Uterine smooth muscle cell (primary cell): ENCODE measurements at places on chromosomes 7 and 10. TPM values are rescaled to one million over a fixed set of nuclear protein-coding genes. Genes with fewer than 3 reads are reported as not detected.

Gene MICU1
- 64.7 and 81.9 TPM in 2 replicates for total RNA-seq

Gene KAZALD1
- total RNA-seq = 6.2 and 6.4 TPM in 2 replicates

Gene AGAP9
- 2.6 and 4.0 TPM in 2 replicates for total RNA-seq

Gene GPNMB
- total RNA-seq = 145 and 280 TPM in 2 replicates

Gene RAB19
- total RNA-seq = not detected in 2 replicates

Gene IFIT5
- 19.9 and 30.1 TPM in 2 replicates for total RNA-seq

Gene GIMAP8
- total RNA-seq = under 0.01 and 0.12 TPM in 2 replicates

Gene ZNRF2
- total RNA-seq = 5.5 and 6.9 TPM in 2 replicates

Gene LBX1
- total RNA-seq = not detected in 2 replicates

Gene ASB10
- not detected in 2 replicates for total RNA-seq

Gene CYP2E1
- 0.22 and 0.37 TPM in 2 replicates for total RNA-seq

Gene KMT2C
- 29.2 and 29.6 TPM in 2 replicates for total RNA-seq
